ENCODE measurements at places on chromosomes 5 and 9.

- DNase-seq: no peak
Observed at GRCh38 chr5:159419576-159419975, 89.3 kb upstream of the IL12B start.

GRCh38 chr5:119288379-119289033 lies 67.3 kb upstream of the TNFAIP8 start:
- no peak for DNase-seq

DNA sequence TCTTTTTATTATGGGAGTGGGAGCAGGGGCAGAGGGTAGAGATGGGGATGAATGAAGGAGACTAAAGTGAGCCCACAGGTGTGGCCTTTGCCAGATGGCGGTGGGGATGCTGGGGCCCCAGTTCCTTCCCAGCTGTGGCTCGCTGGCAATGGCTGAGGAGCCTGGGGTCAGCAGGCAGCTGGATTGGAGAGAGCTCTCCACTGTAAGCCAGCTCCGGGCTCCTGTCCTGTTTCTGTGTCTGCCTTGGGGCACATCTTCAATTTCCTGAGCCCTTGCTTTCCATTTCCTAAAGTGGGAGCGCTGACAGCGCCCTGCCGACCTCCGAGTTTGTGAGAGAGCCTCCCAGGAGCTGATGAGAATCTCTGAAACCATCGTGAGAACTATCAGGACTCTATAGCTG lies 75.6 kb upstream of the SPRY4 start:
- no peak for DNase-seq

DNA sequence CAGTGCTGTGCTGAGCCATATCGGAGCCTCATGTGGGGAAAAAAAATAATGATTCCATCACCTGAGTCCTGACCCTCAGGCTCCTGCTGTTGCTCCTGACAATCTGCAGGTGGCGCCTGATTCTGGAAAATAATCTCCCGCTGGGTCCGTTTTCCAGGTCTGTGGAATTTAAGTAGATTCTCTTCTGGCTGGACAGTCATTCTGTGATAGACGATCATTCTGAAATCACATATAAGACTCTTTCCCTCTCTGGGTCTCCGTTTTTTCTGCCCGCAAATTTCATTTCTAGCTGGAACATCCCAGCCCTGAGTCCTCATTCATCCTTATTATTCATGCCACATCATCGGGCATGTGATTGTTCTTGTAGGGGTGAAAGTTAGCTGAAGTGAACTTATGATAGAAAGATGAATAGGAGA lies 22.1 kb upstream of the STXBP1 start:
- DNase-seq: peak; percentile 72

DNA sequence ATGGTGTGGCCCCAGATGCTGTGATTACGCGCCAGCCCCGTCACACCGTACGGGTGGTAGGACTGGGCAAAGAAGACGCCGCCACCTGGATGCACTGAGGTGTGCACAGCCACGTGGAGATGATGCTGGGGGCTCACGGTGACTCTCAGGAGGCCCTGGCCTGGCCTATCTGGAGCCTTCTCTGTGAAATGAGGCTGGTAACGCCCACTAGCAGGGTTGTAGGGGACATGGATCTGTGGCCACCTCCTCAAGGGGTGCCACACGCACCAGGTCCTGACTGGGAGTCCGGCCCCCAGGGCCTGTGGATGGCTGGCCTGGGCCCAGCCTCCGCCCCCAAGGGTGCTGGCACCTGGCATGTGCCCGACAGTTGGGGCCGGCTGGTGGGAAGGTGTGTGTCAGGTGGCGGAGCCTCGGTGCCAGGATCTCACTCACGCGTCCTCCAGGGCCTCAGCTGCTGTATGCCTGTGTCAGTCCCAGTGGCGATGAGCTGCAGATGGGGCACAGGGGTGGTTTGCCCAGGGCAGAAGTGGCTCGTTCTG lies 32.4 kb downstream of the NEK6 start:
- no peak for DNase-seq

GRCh38 chr9:104448036-104448435 lies 56.0 kb upstream of the OR13F1 start:
- DNase-seq: no peak

- no peak for DNase-seq
Observed at GRCh38 chr9:11039006-11039405, 426.2 kb upstream of the PTPRD start.

GRCh38 chr5:92544036-92544435 lies 1037.0 kb downstream of the NR2F1-AS1 start:
- peak; percentile 11 for DNase-seq

DNA sequence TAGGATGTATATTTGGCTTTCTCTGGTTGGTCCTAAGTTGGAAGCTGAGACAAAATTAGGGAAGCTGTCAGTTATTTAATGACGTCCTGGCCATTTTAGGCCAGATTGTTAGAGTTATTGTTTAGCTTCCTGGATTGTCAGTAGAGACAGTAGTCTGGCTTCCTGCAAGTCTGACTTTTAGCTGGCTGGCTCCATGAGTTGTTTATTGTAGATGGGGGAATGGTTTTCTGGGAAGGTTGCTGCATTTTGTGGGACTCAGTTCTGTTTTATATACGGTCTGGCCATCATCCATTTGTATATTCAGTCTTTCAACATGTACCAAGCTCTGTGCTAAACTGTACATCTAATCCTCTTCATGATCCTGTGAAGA lies 68.3 kb downstream of the SGCD start:
- no peak for DNase-seq

GRCh38 chr9:136593581-136593980 lies 47.7 kb upstream of the NOTCH1 start:
- no peak for DNase-seq

- DNase-seq: no peak
Observed at GRCh38 chr5:180785794-180786221, 16.8 kb downstream of the MGAT1 start.

- no peak for DNase-seq
Observed at GRCh38 chr9:94703488-94704140, 22.9 kb upstream of the AOPEP start.

- no peak for DNase-seq
Observed at GRCh38 chr5:150633429-150633828, 7.0 kb upstream of the SYNPO start.

- peak; percentile 18 for DNase-seq
Observed at GRCh38 chr9:108053555-108054061, 564.0 kb upstream of the KLF4 start.
